WTC11 (cell line): ENCODE measurements at places on chromosomes 16 and 17. TPM values are rescaled to one million over a fixed set of nuclear protein-coding genes. Genes with fewer than 3 reads are reported as not detected.

GRCh38 chr16:87076950-87077749, 240.0 kb downstream of the C16orf95 start:
- H3K27ac ChIP-seq = no peak overlapping the region
- H3K27me3 ChIP-seq = peaks cover 4% of the 10 kb centered on the region
- peak; percentile 90 for DNase-seq
- no peak overlapping the region for H3K4me3 ChIP-seq
- no peaks in the 10 kb centered on the region for H3K4me1 ChIP-seq
- H3K36me3 ChIP-seq = peaks cover 27% of the 10 kb centered on the region

GRCh38 chr17:74922694-74923537, at the start of gene USH1G:
Gene USH1G, minus strand, starts transcription at chr17:74923255. Its CDS starts 182 bp downstream, at chr17:74923073.
- DNase-seq = peak; percentile 21
- no peak within 1 kb of the TSS for H3K27ac ChIP-seq
- H3K4me3 ChIP-seq = peak within 1 kb of the TSS; percentile 70
- H3K4me1 ChIP-seq = peaks cover 13% of the 10 kb centered on the region
- H3K36me3 ChIP-seq = no peaks in the 10 kb centered on the region

- no peaks in the 10 kb centered on the region for H3K36me3 ChIP-seq
- no peaks in the 10 kb centered on the region for H3K4me1 ChIP-seq
- no peak overlapping the region for H3K4me3 ChIP-seq
- no peak for DNase-seq
- H3K27me3 ChIP-seq = no peaks in the 10 kb centered on the region; the same call in 1 of the 2 replicates
These were observed 244.6 kb upstream of the MAF start for GRCh38 chr16:79845033-79845733.

DNA sequence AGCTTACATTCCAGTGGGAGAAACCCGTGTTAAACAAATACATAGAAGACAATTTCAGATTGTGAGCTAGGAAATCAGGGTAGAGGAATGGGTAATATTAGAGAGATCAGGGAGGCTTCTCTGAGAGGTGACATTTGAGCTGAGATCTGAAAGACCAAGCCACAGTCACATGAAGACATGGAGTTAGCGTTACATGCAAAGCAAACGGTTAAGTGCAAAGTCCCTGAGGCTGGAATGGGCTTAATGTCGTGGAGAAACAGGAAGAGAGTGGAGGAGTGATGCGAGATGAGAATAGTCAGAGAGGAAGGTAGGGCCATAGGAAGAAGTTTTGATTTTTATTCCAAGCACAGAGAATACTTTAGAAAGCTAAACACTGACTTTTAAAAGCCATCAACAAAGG, 246.1 kb downstream of the IRX3 start:
- DNase-seq = no peak
- no peak overlapping the region for H3K27ac ChIP-seq
- H3K4me1 ChIP-seq = peaks cover 30% of the 10 kb centered on the region
- H3K4me3 ChIP-seq = no peak overlapping the region
- peaks cover 12% of the 10 kb centered on the region for H3K36me3 ChIP-seq

DNA sequence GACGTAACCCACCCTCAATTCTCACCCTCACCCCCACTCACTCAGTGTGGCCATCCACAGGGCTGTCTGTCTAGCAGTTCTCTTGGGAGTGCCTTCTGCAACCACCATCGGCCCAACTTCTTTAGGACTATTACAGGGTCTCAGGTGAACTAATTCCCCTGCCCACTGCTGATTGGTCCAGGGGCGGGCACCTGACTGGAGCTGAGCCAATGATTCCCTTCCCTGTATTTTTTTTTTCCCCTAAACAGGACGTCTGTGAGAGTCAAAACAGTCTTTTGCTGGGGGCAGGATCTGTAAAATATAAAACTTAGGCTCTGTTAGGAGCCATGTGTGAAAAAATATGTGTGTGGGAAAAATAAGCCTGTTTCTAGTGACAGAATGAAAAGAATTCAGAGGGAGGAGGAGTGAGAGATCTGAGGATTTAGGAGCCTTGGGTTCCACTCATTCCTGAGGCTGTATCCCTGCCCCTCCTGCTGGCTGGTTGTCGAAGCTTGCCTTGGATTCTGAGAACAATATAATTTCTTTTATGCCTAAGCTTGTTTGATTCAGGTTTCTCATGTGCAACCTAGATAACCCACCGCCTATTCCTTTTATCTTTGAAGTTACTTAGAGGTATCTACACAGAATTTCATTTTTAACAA, 115.0 kb downstream of the SPACA3 start:
- no peak for DNase-seq
- no peak overlapping the region for H3K4me3 ChIP-seq
- no peak overlapping the region for H3K27ac ChIP-seq
- H3K36me3 ChIP-seq = peaks cover 6% of the 10 kb centered on the region
- H3K4me1 ChIP-seq = peaks cover 11% of the 10 kb centered on the region

GRCh38 chr17:79444198-79444597, 166.7 kb downstream of the RBFOX3 start:
- H3K36me3 ChIP-seq = peaks cover 4% of the 10 kb centered on the region
- no peak overlapping the region for H3K27ac ChIP-seq
- H3K27me3 ChIP-seq = no peaks in the 10 kb centered on the region
- H3K4me3 ChIP-seq = no peak overlapping the region
- no peak for DNase-seq
- no peaks in the 10 kb centered on the region for H3K4me1 ChIP-seq

DNA sequence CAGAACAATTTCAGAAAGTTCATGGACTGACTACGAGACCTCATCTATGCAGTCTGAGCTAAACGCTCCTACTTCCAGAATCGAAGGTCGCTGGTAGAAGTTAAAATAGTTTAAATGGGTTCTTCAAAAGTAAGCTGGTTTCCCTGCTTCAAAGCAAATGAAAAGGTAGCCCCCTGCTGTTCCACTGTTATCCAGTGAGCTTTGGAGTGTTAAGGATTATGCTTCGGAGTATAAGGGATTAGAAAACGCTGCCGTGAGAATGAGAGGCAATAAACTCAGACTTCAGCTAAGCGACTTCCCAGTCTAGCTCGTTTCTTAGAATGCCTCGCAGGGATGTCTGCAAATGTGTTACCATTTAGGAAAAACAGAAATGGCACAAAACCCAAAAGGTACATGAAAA, 12.4 kb downstream of the MLYCD start:
- no peak for DNase-seq
- no peaks in the 10 kb centered on the region; the same call in 1 of the 2 replicates for H3K27me3 ChIP-seq
- peaks cover 23% of the 10 kb centered on the region for H3K4me1 ChIP-seq
- H3K27ac ChIP-seq = no peak overlapping the region

DNA sequence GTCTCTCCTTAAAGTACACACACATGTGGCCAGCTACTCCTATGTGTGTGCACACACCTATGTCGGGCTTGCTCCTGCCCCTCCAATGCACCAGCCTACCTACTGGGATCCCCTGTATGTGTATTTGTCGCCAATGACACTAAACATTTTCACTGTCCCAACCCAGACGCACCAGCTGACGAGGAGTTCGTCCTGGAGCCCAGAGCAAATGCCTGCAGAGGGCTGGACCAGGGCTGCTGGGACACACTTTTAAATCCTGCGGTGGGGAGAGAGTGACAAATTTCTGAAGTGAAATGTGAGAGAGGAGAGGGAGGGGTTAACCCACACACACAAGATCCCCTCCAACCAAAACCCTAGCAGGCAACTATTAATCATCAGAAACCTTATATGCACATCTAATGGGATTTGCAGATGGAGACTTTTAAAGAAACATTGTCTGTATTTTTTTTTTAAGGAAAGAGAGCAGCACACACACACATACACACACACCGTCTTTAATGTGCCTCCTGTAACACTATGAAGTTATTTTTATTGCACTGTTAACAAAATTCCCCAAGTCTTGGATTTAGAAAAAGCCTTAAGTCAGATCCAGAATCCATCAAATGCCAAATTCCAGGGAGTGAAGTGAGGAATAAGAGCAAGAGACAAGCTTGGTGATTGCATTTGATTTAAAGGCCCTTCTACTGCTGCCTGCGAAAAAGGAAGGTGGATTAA, at the start of gene MEOX1:
Gene MEOX1, minus strand, starts transcription at position 224 of the 714 bp plus-strand sequence. CDS start 388 bp downstream, outside the sequence.
- no peaks in the 10 kb centered on the region for H3K36me3 ChIP-seq
- no peak within 1 kb of the TSS for H3K4me3 ChIP-seq
- no peaks in the 10 kb centered on the region; the same call in 1 of the 2 replicates for H3K27me3 ChIP-seq
- peaks cover 46% of the 10 kb centered on the region for H3K4me1 ChIP-seq
- H3K27ac ChIP-seq = peak within 1 kb of the TSS; percentile 54
- no peak for DNase-seq

- no peaks in the 10 kb centered on the region for H3K4me1 ChIP-seq
- no peak overlapping the region for H3K4me3 ChIP-seq
- no peak for DNase-seq
- H3K36me3 ChIP-seq = peaks cover 4% of the 10 kb centered on the region; the same call in 1 of the 2 replicates
These were observed 9.8 kb upstream of the KIF19 start for GRCh38 chr17:74316220-74316619.

DNA sequence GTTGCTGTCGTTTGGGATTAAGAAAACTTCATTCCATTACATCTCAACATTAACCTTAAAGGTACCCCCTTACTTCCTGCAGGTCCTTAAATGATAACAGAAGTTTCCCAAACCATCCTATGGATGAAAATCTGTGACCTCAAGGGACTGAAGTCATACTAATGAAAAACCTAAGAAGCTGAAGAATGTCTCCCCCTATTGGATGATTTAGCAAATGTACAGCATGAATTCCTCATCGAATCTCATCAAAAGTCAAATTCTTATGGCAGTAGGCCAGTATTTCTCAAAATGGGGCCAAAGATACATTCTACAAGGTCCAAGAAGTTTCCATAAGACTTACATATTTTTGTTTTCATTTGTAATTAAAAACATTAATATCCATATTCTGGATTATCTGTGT, 13.5 kb downstream of the SCO1 start:
- H3K27me3 ChIP-seq = no peaks in the 10 kb centered on the region
- H3K4me1 ChIP-seq = no peaks in the 10 kb centered on the region
- no peak overlapping the region for H3K4me3 ChIP-seq
- H3K36me3 ChIP-seq = peaks cover 75% of the 10 kb centered on the region

The NPIPB2 gene
- 14.4 to 24.7 TPM (median 15.1 TPM) in 3 replicates for total RNA-seq

The CCDC200 gene
- total RNA-seq = not detected in 3 replicates

The DLX3 gene
- total RNA-seq = 0.44 to 0.78 TPM (median 0.74 TPM) in 3 replicates

The SEZ6 gene
- 1.4 to 3.0 TPM (median 1.6 TPM) in 3 replicates for total RNA-seq

The CLEC10A gene
- 0.18 TPM in 1 of 3 replicates, not detected in the others for total RNA-seq
